H9 (cell line): ENCODE measurements at places on chromosomes 4 and X.

- no peak for DNase-seq
Observed at GRCh38 chr4:34720571-34720970, 1523.7 kb downstream of the ARAP2 start.

GRCh38 chr4:119106036-119107000 lies 29.3 kb upstream of the MYOZ2 start:
- no peak for DNase-seq

- DNase-seq, result no peak
Observed at GRCh38 chr4:61501812-61502211, 301.7 kb downstream of the ADGRL3 start.

GRCh38 chr4:121360495-121360894 lies 20.3 kb downstream of the QRFPR start:
- no peak for DNase-seq

DNA sequence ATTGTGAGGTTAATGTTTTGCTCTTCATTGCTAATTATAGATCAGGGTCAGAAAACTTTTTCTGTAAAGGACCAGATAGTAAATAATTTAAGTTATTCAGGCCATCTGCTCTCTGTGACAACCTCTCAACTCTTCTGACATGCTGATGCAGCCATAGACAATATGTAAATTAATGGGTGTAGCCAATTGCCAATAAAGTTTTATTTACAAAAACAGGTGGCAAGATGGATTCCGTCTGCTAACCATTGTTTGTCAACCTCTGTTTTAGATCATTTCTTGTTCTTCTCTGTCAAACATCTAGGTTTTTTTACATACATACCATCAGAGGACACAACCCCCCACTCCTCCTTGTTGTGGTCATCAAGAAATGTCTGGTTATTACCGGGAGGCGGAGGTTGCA lies 33.7 kb downstream of the ASB9 start:
- no peak for DNase-seq

GRCh38 chr4:151014521-151015458 lies at the start of gene LRBA:
LRBA (minus strand) TSS chr4:151015284; CDS start chr4:151014642, 642 bp downstream.
- peak; percentile 95 for DNase-seq

- no peak for DNase-seq
Observed at GRCh38 chr4:27592738-27593137, 732.1 kb downstream of the STIM2 start.

- DNase-seq, result no peak
Observed at GRCh38 chr4:143188136-143189088, 3.7 kb downstream of the USP38 start.

DNA sequence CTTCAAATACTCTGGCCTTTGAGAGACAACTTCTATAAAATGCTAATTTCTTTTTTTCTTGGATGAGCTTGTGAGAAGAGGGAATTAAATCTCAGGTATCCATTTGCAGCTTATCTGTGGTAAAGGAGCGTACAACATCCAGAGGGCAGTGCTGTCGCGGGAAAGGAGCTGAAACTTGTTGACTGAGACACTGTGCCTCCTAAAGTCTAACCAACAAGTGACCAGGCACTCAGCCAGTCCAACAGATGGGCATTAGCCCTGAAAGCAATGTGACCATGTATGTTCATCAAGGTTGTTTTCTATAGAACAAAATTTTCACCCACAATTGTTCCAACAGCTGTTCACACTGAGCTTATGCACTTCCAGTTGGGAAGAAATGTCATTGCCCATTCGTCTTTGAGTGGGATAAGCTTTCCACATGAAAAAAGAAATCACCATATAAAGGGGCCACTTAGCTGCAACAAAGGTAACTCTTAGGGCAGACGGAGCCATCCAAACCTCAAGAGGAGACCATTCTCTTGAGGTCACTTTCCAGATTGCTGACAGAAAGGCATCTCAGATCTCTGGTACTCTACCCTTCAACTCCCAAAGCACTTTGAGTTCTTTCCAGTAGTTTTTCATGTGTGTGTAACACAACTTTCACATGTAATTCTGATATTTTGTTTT lies 244.8 kb upstream of the NEIL3 start:
- DNase-seq, result no peak

DNA sequence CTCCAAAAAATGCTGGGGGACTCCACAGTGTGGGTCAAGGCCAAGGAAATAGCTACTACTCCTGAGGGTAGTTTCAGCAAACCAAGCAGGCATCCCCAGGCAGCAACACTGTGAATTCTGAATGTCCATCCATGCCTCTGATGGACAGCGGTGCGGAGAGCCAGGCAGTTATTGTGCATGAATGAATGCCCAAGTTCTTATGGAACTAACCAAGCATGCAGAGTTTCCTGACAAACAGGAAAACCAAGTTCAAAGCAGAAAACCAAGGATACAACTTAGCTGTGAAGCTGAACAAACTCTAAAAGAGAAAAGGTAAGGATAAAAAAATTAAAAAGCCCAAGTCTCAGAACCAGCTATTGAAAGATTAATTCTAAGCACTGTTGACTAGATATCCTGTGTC lies 642.6 kb upstream of the HS3ST1 start:
- DNase-seq, result no peak
